ENCODE measurements at places on chromosomes 2 and 18. TPM values are rescaled to one million over a fixed set of nuclear protein-coding genes. Genes with fewer than 3 reads are reported as not detected.
A peak's percentile ranks its signal among the peaks of the same experiment; 100 is the strongest.

PRSS56 gene
- total RNA-seq, result not detected

CD226 gene
- 95.4 TPM for total RNA-seq

SLC5A7 gene
- not detected for total RNA-seq

ABCG8 gene
- not detected for total RNA-seq

SFTPB gene
- total RNA-seq, result not detected

RASGRP3 gene
- 15.2 TPM for total RNA-seq

SERPINB12 gene
- total RNA-seq, result not detected

NCKAP5 gene
- not detected for total RNA-seq

DNA sequence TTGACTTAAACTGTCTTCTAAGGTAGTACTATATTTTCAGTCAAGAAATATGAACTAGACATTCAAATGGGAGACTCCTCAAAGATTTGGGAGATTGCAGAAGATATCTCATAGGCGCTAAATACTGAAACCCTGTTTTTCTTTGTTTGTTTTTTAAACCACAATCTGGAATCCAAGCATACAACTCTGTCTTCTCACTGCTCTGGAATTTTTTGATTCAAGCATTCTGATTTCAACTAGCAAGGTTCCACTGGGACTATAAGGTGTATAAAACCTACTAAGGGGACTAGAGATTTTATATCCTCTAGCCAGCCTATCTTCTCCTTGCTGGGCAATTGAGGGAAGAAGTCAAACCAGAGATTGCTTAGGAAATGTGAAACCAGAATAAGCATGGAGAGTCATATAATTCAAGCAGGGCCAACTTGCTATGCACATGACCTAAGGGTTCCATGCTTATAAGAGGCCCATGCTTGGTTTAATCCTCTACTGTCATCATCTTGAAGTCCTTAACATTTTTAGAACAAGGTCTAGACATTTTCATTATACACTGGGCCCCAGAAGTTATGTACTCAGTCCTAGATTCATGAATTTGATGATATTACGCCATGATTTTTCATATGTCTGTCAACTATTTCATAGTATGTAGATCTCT, 405.5 kb downstream of the PARD3B start:
- no peak for DNase-seq
- H3K4me3 ChIP-seq, result no peak overlapping the region
- peaks cover 6% of the 10 kb centered on the region for H3K36me3 ChIP-seq
- H3K4me1 ChIP-seq, result peaks cover 14% of the 10 kb centered on the region
- H3K27me3 ChIP-seq, result no peaks in the 10 kb centered on the region

- H3K36me3 ChIP-seq, result no peaks in the 10 kb centered on the region
- H3K27me3 ChIP-seq, result no peaks in the 10 kb centered on the region
- no peak overlapping the region for H3K27ac ChIP-seq
- DNase-seq, result no peak
These were observed 403.3 kb upstream of the NETO1 start for GRCh38 chr18:73270920-73271634.

- no peak overlapping the region for H3K4me3 ChIP-seq
- H3K4me1 ChIP-seq, result peaks cover 14% of the 10 kb centered on the region
- H3K27me3 ChIP-seq, result peaks cover 13% of the 10 kb centered on the region
- peak; percentile 45 for DNase-seq
- no peaks in the 10 kb centered on the region for H3K36me3 ChIP-seq
These were observed 113.0 kb downstream of the TGFA start for GRCh38 chr2:70440621-70441020.

DNA sequence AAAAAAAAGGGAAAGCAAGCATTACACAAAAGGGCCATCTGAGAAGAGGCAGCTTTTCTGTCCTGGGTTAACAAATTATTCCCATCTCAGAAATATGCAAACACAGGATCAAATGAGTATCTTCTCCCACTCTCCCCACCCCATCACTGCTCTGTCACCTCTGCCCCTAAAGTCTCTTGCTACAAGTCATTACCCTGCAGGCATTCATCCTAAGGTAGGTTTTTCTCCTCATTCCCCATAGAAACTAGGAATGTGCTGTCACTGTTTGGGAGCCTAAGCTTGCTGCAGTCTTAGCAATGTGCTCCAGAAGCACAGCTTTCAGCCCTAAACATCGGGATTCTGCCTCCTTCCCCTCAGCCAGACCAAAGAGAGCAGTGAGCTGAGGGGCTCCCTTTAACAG, 3.6 kb downstream of the LRRTM1 start:
- H3K36me3 ChIP-seq, result peaks cover 6% of the 10 kb centered on the region
- peaks cover 41% of the 10 kb centered on the region for H3K27me3 ChIP-seq
- H3K27ac ChIP-seq, result no peak overlapping the region
- no peaks in the 10 kb centered on the region for H3K4me1 ChIP-seq
- H3K4me3 ChIP-seq, result no peak overlapping the region
- DNase-seq, result no peak

- H3K27me3 ChIP-seq, result no peaks in the 10 kb centered on the region
- no peak for DNase-seq
- peaks cover 5% of the 10 kb centered on the region for H3K36me3 ChIP-seq
- peaks cover 20% of the 10 kb centered on the region for H3K4me1 ChIP-seq
- H3K27ac ChIP-seq, result no peak overlapping the region
These were observed 79.6 kb downstream of the LBH start for GRCh38 chr2:30310955-30311354.

DNA sequence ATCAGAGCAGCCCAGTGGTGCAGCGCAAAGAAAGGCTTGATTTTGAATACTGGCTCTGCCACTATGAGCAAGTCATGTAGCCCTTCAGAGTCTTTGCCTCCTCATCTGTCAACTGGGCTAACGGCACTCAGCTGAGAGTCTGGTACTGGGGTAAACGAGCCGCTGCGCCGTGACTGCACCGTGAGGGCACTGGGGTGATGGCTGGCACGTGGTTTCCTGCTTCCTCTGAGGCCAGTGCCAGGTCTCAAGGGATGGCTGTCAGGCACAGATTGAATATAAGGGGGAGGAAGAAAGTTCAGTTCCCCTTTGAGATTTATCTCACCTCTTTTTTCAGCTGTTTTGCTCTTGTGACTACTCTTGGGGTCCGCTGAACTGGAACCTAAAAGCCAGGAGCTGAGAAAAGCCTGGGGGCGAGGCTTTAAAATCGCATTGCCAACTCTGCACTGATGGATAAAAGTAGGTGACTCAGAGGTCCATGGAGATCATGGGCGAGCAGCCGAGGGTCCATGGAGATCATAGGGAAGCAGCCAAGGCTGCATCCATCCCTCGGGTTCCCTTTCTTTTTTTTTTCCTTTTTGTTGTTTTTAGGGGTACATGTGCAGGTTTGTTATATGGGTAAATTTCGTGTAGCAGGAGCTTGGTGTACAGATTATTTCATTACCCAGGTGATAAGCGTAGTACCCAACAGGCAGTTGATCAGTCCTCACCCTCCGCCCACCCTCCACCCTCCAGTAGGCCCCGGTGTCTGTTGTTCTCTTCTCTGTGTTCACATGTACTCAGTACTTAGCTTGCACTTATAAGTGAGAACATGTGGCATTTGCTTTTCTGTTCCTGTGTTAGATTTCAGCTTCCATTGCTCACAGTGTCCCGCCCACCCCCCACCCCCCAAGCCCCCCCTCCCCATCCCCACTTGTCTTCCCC, 114.3 kb downstream of the SPP2 start:
- H3K4me3 ChIP-seq, result no peak overlapping the region
- peaks cover 16% of the 10 kb centered on the region for H3K4me1 ChIP-seq
- no peak overlapping the region for H3K27ac ChIP-seq
- DNase-seq, result peak; percentile 60
- H3K36me3 ChIP-seq, result no peaks in the 10 kb centered on the region

GRCh38 chr2:98832172-98832571, 101.2 kb upstream of the MGAT4A start:
- peaks cover 59% of the 10 kb centered on the region for H3K4me1 ChIP-seq
- H3K4me3 ChIP-seq, result no peak overlapping the region
- no peaks in the 10 kb centered on the region for H3K27me3 ChIP-seq

- no peak for DNase-seq
- peak overlapping the region; percentile 35 for H3K27ac ChIP-seq
- H3K4me1 ChIP-seq, result peaks cover 14% of the 10 kb centered on the region
- no peak overlapping the region for H3K4me3 ChIP-seq
- peaks cover 4% of the 10 kb centered on the region for H3K27me3 ChIP-seq
These were observed 219.4 kb downstream of the MREG start for GRCh38 chr2:215793747-215794595.

- no peak overlapping the region for H3K27ac ChIP-seq
- H3K36me3 ChIP-seq, result no peaks in the 10 kb centered on the region
- H3K4me1 ChIP-seq, result no peaks in the 10 kb centered on the region
- H3K4me3 ChIP-seq, result no peak overlapping the region
- no peaks in the 10 kb centered on the region for H3K27me3 ChIP-seq
These were observed 118.1 kb upstream of the GCFC2 start for GRCh38 chr2:75828826-75829225.

DNA sequence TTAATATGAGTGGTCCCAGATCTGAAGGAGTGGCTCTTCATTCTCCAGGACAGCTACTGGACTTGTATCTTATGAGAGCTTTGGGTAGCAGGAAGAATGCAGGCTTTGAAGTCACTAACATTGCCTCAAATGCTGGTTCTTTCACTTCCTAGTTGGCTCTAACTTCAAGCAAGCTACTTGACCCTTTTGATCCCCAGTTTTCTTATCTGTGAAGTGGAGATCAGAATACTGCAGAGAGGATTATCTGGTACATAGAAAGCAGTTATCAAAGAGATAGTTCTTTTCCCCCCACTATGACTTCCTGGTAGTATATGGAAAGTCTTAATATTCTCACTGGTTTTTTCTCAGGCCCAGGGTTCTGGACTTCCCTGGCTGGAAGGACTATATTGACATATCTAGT, 3.4 kb upstream of the PLCL1 start:
- DNase-seq, result no peak
- peaks cover 50% of the 10 kb centered on the region for H3K27me3 ChIP-seq
- no peak overlapping the region for H3K27ac ChIP-seq
- no peak overlapping the region for H3K4me3 ChIP-seq
- peaks cover 20% of the 10 kb centered on the region for H3K4me1 ChIP-seq

GRCh38 chr2:65413610-65414009, 18.8 kb downstream of the SPRED2 start:
- H3K4me3 ChIP-seq, result no peak overlapping the region
- H3K4me1 ChIP-seq, result peaks cover 12% of the 10 kb centered on the region
- DNase-seq, result no peak

DNA sequence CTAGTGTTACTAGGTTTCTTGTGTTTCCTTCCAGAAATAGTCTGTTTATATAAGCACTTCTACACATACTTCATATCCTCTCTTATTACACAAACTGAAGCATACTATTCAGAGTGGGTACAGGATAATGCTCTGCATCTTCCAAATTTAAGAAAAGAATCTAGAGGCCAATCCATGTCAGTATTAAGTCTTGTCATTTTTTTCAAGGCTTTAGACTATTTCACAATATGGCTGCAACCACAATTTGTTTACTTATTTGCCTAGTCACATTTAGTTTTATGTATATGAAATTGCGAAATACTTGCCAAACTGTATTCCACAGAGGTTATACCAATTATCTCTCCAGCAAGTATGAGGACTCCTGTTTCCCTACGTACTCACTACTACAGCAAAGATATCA, 27.9 kb downstream of the IWS1 start:
- no peak overlapping the region for H3K4me3 ChIP-seq
- peaks cover 69% of the 10 kb centered on the region for H3K36me3 ChIP-seq
- H3K4me1 ChIP-seq, result peaks cover 13% of the 10 kb centered on the region
- no peak overlapping the region for H3K27ac ChIP-seq
- no peaks in the 10 kb centered on the region for H3K27me3 ChIP-seq

DNA sequence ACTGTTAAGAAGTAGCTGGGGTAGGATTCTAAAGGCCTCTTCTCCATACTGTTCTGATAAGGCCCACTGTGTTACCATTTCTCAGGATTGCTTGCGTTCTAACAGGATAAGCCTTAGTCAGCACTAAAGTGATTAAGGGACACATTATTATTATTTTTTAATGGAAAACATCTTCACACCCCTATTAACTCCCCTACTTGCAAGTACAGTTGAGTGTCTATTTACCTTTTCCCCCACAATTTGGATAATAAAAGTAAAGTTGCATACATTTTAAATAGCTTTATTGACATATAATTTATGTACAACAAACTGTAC, 9.0 kb downstream of the REL start:
- no peaks in the 10 kb centered on the region for H3K27me3 ChIP-seq
- H3K36me3 ChIP-seq, result peaks cover 41% of the 10 kb centered on the region
- DNase-seq, result no peak
- H3K4me1 ChIP-seq, result peaks cover 44% of the 10 kb centered on the region
- no peak overlapping the region for H3K27ac ChIP-seq
- H3K4me3 ChIP-seq, result no peak overlapping the region

GRCh38 chr2:143579456-143579855, 450.2 kb downstream of the ARHGAP15 start:
- DNase-seq, result no peak
- peaks cover 23% of the 10 kb centered on the region for H3K36me3 ChIP-seq
- no peak overlapping the region for H3K4me3 ChIP-seq
- no peaks in the 10 kb centered on the region for H3K27me3 ChIP-seq

GRCh38 chr2:32865399-32866068, 81.2 kb upstream of the LTBP1 start:
- no peaks in the 10 kb centered on the region for H3K36me3 ChIP-seq
- no peak for DNase-seq
- H3K27ac ChIP-seq, result no peak overlapping the region
- no peak overlapping the region for H3K4me3 ChIP-seq
- H3K4me1 ChIP-seq, result peaks cover 5% of the 10 kb centered on the region
- peaks cover 13% of the 10 kb centered on the region for H3K27me3 ChIP-seq

- H3K4me3 ChIP-seq, result no peak overlapping the region
- H3K27ac ChIP-seq, result no peak overlapping the region
- DNase-seq, result no peak
- peaks cover 8% of the 10 kb centered on the region for H3K4me1 ChIP-seq
- peaks cover 6% of the 10 kb centered on the region for H3K36me3 ChIP-seq
These were observed 105.4 kb downstream of the QPCT start for GRCh38 chr2:37449761-37450296.
